ENCODE measurements at places on chromosomes 6 and 20.

- DNase-seq, result no peak
These were observed 46.6 kb upstream of the AFDN start for GRCh38 chr6:167779993-167780655.

GRCh38 chr6:108655806-108656651, 95.3 kb downstream of the FOXO3 start:
- DNase-seq, result no peak

DNA sequence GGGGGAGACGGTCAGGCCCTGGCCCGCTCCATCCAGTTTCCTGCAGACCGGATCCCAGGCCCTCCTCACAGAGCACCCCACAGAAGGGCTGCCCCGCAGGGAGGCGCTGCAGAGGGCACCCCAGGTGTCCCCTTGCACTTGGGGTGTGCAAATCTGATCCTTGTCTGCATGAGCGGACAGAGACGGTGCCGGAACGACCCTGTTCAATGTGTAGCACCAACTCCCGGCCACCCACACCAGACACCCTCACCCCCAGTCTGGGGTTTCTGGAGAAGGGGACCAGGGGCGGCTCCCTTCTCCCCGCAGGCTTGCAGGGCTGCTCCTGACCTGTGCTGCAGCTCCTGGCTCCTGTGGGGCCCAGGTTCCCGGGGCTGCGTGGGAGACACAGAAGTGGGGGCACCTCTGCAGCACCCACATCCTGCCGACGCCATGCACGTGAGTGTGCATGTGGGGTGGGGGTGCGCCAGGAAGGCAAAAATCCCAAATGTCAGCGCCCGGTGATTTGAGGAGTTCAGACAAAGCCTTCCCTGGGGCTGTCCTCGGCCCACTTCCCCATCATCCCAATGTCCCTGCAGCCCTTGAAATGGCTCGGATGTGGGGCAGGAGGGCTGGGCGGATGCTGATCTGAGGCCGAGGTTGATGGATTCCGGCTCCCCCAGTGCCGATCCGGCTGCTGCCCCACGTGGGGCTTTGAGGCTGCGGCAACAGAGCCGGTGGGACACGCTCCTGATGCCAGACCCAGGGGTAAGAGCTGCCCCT, 85.3 kb upstream of the BHLHE23 start:
- no peak for DNase-seq

GRCh38 chr6:119479860-119480655, 130.5 kb upstream of the MAN1A1 start:
- DNase-seq, result no peak

DNA sequence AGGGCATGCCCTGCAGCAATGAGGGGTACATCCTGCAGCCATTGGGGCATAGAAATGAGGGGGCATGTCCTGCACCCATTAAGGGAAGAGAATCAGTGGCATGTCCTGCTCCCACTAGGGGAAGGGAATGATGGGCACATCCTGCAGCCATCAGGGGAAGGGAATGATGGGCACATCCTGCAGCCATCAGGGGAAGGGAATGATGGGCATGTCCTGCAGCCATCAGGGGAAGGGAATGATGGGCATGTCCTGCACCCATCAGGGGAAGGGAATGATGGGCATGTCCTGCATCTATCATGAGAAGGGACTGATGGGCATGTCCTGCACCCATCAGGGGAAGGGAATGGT, 49.7 kb downstream of the PSMB1 start:
- no peak for DNase-seq

DNA sequence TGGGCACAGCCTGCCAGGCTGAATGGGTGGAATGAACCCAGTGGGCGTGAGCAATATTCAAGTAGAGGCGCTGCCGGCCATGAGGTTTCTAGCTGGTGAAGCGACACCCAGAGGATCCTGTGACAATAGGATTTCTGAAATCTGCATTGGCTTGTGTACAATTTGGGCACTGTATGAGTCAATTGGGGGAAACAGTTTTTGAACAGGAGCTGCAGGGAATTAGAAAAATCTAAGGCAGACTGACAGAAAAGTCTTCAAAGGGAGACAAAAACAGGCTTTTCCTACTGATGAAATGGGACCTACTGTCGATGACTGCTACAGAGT, 148.8 kb upstream of the PROKR2 start:
- no peak for DNase-seq

- DNase-seq, result no peak
These were observed 26.2 kb downstream of the TMEM170B start for GRCh38 chr6:11563793-11564192.

DNA sequence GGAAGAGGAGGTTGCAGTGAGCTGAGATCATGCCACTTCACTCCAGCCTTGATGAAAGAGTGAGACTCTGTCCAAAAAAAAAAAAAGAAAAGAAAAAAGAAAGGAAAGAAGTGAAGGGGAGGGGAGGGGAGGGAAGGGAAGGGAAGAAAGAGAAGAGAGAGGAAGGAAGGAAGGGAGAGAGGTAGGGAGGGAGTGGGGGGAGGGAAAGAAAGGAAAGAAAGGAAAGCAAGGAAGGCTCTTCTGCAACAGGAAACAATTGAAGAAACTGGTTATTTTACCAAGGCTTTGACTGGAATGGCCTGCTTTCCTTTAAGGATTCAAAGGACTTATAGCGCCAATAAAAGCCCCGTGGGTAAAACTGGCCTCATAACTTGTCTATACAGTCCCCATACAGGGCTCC, 64.6 kb downstream of the ABHD12 start:
- no peak for DNase-seq

DNA sequence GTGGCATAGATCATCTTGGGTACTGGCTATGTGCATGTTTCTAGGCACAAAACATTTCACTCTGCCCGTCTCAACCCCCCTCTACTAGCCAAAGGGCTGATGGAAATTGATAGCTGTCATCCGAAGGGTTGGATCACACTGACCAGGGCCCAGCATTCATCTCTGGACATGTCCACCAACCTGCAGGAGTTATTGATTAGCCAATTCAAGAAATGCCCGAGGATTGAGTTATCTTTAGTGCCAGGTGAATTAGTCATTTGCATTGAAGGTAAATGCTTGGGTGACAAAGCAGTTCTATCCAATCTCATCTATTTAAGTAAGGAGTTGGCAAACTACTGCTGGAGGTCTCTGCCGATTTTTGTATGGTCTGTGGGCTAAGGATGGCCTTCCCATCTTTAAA, 80.1 kb downstream of the CD164 start:
- no peak for DNase-seq

DNA sequence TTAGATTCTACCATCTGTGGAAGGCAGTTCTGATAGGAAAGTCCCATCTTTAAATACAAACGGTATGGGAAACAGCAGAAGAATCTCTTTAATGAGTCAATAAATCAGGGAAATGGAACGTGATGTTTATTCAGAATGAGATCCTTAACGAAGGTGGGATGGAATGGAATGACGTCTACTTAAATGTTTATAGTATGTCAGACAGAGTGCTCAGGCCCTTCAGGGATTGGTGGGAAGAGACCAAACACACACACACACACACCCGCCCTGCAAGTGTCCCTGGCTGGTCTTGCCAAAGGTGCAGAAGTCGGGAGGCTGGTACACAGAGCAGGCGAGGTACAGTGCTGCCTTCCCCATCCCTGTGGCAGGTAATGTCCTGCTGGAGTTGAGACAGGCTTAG, 164.0 kb downstream of the FARS2 start:
- DNase-seq, result no peak

- DNase-seq, result no peak
These were observed 407.6 kb downstream of the PREX1 start for GRCh38 chr20:48420176-48420575.

DNA sequence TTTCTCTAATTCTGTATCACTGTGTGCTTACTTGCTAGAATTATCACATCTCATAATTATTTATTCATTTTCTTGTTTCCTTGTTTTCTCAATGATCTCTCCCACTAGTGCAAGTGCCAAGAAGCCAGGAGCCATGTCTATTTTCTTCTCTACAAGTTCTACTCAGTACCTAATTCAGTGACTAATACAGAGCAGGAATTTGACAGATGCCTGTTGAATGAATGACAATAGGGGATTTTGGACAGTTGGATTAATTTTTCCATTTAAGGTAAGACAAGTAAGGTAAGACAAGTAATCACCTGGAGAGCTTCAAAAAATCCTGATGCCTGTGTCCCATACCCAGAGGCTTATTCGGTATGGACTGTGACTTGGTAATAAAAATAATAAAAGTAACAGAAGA, 81.0 kb downstream of the EDN1 start:
- DNase-seq, result no peak

GRCh38 chr6:69647726-69648125, 149.1 kb downstream of the LMBRD1 start:
- DNase-seq, result no peak

GRCh38 chr20:58224097-58224496, 4.4 kb downstream of the ANKRD60 start:
- DNase-seq, result no peak
